ENCODE measurements at places on chromosomes 7 and 10.

DNA sequence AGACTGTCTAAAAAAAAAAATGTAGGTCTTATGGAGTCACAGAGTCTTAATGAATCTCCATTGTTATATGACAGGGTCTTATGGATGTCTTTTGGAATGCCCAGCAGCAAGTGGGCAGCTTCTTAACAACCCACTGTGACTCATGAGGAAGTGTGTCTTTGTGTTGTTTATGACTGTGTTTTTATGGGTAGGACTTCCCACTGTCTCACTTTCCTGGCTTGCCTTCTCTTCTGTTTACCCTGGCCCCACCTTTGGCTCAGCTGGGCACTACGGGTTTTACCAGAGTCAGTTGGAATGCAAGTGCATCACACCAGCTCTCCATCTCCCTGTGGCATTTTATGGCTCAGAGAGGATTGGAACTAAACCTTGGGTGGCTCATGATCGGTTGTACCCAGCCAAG lies 580.5 kb downstream of the AUTS2 start:
- no peak for DNase-seq

DNA sequence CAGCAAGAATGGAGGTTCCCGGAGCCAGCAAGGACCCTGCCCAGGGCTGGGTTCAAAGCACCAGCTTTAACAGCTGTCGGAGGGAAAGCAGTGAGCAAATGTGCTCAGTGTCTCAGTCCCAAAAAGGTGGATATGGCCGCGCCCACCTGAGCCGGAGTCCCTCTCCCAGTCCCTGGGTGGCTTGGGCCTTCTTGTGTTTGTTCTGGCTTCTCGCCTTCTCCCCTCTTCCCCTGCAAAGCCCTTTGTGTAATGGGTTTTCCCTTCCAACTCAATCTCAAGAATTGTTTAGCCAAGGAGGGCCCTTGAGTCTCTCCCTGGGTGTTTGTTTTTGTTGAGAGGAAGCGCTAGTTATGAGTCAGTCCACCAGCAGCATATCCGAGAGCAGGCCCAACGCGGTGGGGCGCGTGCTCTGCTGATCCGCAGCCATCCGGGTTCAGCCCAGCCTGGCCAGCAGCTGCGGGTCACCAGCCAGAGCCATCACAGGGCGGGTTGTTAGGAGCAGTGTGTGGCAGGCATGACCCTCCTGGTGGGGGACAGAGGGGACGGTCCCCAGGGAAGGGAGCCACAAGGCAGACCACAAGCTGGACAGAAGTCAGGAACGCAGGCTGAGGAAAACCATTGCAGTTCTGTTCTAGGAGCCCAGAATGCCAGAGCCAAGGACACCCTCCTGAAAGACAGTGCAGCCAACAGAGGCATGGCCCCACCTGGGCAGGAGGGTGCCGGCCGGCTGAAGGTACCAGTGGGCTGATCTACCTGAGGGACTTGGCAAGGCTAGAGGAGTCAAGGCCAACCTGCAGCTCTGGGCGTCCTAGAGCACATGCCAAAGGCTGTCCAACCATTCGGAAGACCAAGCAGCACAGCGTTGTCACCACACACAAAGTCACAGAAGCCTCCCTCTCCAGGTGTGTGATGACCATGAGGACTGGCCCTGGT lies 21.3 kb downstream of the CALML3 start:
- no peak for DNase-seq

DNA sequence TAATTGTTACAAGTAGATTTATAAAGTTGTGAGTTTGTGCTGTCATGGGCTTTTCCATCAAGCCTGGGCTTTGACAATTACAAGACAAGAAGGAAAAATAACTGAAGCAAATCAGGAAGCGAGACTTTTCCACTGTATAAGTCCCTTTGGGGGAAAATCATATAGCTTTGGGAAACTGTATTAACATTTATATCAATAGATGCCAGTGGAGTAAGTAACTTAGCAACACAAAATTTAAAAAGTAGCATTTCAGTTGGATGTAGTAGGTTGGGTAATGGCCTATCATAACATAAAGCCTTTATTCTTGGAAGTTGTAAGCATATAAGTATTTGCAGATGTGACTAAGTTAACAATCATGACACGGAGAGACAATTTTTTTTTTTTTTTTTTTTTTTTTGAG lies 931.1 kb downstream of the CNTNAP2 start:
- no peak for DNase-seq

GRCh38 chr10:132915411-132915810 lies 27.0 kb downstream of the CFAP46 start:
- no peak for DNase-seq

DNA sequence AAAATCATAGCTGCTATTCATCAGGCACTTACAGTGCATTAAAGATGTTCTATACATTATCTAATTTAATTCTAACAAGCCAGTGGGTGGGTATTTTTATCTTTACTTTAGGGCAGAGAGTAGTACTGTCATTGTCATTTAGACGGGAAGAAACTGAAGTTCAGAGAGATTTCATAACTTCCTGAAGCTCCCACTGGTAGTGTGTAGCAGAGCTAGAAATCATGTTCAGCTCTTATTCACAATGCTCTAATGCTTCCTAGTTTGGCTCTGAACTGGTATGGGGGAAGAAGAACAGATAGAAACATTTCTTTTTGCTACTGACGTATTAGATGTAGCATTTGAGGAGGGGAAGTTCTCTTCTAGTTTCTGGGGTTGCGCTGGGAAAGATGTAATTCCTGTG lies 116.7 kb downstream of the CYP26A1 start:
- no peak for DNase-seq

GRCh38 chr7:137634356-137634755 lies 212.4 kb downstream of the DGKI start:
- no peak for DNase-seq

GRCh38 chr10:132144086-132144485 lies 42.7 kb upstream of the DPYSL4 start:
- DNase-seq, result no peak

GRCh38 chr10:10956681-10957542 lies 60.8 kb upstream of the CELF2 start:
- no peak for DNase-seq

DNA sequence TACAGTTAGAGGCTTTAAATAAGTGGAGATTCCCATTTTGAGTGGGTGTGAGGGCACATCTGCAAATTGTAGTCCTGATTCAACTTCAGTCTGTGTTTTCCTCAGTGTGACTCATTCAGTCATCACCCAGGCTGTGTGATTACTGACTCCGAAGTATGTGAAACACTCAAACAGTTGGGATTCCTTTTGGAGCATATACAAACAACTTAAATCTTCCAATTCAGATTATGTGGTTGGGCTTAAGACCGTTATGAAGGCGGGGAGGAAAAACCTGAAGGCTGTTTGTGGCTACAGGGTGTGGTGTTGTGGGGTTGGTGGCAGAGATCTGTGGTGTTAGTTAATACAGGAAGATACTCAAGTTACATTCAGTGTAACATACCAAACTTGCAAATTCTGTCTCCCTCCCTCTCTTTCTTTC lies 259.7 kb upstream of the FERD3L start:
- no peak for DNase-seq

DNA sequence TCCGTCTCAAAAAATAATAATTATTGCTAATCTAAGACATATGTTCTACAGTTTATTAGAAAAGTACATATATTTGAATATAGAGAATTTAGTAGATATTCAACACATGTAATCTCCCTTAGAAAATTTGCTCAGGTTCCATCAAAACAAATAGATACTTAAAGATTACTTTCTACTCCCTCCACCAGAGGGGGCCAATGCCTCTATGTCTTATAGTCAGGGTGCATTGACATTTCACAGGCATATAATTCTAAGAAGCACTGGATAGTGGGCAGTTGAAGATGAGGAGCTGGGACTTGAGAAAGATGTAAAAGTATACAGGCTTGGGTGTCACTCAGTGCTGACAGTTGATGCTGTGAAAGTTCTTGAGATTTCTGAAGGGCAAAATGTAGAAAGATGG lies 301.6 kb upstream of the HPS1 start:
- DNase-seq, result no peak

- DNase-seq, result peak; percentile 44
Observed at GRCh38 chr10:6114805-6115341, 26.0 kb downstream of the RBM17 start.

GRCh38 chr10:63841761-63842160 lies 320.6 kb downstream of the REEP3 start:
- DNase-seq, result no peak

DNA sequence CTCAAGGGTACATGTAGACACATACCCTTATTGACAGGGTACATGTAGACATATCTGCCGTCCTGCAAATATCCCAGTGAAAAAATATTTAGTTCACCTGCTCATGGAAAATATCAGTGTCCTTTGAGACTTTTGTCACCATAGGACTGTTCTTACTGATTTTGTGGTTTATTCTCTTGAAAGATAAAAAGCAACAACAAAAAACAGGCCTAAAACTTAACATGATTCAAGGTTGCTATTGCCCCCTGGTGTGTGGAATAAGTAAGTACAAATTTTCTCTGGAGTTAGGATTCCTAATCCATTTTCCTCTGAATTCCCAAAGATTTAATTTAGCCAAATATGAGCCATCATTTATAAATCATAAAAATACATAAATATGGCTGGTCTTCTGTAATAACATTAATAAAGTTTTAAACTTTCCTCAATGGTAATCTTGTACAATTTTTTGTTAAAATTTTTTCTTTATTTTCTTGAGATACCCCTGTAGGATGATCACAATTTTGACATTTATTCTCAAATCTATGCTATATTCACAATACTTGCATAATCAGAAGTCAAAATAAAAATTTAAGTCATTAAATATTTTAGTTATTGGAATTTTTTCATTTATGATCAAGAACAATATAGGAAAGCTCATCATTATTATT lies 741.4 kb upstream of the POT1 start:
- DNase-seq, result no peak

- DNase-seq, result no peak
Observed at GRCh38 chr10:600234-600633, 89.2 kb downstream of the DIP2C start.

DNA sequence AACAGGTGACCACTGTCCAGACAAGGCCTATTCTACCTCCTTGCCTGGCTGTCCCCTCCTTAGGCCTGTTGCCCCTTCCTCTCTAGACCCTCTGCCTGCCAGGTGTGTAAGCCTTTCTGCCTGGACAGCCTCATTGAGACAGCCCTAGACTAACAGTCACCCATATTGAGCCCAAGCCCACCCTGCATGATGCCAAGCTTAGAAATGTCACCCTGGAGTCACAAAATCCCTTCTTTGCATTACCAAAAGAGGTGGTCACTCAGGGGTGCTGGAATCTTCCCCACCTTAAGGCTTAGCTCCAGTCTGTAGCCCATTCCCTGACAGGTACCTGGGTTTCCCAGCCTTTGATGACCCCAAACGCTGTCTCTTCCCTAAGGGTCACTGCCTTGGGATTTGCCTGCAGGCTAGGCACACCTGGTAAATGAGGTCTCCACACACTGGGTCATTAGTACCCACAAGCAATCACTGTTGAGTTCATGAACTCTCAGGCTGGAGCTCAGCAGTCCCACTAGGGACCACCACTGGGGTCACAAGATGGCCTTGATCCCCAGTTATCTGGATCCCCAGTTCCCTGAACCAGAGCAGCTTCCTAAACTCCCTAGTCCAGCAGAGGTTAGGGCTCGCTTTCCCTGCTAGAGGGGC lies 54.9 kb upstream of the CAMK2B start:
- DNase-seq, result no peak

DNA sequence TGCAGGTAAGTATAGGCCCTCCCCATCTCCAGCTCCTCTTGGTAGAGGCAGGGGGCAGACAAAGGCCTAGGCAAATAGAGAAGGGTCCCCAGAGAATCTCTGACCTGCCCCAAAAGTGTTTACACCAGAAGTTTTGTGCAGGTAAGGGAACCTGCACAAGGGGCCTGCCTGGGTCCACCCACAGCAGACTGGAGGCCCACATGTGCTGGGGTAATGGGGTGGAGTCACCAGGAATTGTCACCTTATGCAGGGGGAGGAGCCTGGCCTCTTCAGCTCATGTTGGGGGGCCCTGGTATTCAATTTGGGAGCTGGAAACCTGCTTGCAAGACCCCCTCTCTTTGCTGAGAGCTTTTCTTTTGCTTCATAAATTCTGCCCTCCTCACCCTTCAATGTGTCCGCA lies 302.7 kb downstream of the ZEB1 start:
- DNase-seq, result no peak

DNA sequence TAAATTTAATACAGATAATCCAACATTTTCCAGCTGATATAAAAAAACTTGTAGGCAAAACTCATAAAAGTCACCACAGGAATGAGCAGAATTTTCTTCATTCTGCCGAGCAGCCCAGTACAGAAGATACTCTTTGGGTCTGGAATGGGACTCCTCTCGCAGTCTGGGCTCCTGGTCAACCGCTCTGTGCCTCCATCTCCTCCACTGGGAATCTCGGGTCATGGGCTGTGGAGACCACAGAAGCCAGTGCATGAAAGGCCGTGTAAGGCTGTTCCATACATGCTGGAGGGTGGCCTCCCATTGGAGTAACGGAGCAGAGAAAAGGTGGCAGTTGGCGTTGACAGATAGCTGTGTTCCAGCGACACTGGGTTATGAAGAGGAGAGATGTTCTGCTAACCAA lies 616.4 kb upstream of the MGMT start:
- no peak for DNase-seq

DNA sequence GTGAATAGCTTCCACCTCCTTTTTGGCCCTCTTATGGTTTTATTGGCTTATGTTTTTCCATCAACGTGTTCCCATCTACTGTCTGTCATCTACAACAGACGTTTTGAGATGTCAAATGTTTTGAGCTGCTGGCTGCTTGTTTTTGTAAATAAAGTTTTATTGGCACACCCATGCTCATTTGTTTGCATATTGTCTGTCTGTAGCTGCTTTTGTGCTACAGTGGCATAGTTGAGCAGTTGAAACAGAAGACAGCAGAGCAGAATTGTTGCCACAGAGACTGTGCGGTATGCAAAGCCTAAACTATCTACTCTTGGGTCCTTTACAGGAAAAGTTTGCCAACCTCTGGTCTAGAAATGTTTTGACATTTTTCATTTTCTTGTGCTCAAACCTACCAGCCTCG lies 88.7 kb downstream of the VPS50 start:
- DNase-seq, result no peak

DNA sequence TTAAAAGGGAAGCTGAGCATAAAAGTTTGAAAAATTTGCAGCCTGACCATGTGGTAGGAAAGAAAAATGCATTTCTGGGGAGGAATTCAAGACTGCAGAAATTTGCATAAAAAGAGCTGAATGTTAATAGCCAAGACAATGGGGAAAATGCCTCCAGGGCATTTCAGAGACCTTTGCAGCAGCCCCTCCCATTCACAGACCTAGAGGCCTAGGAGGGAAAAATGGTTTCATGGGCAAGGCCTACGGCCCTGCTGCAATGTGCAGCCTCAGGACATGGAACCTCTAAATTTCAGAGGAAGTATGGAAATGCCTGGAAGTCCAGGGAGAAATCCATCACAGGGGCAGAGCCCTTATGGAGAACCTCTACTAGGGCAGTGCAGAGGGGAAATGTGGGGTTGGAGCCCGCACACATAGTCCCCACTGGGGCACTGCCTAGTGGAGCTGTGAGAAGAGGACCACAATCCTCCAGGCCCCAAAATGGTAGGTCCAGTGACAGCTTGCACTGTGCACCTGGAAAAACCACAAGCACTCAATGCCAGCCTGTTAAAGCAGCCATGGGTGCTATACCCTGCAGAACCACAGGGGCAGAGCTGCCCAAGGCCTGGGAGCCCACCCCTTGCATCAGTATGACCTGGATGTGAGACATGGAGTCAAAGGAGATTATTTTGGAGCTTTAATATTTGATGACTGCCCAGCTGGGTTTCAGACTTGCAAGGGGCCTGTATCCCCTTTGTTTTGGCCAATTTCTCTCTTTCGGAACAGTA lies 243.8 kb downstream of the DNAJB9 start:
- no peak for DNase-seq
